Fibroblast of skin of right biceps (primary cell): ENCODE measurements at places on chromosomes 7 and 10.

GRCh38 chr10:44761076-44761475 is 150.1 kb upstream of the TMEM72 start:
- peak; percentile 84 for DNase-seq

- peak; percentile 91 for DNase-seq
Observed at GRCh38 chr10:31947144-31947926, 18.7 kb upstream of the ARHGAP12 start.

GRCh38 chr7:93981480-93981874 is 22.7 kb downstream of the BET1 start:
- DNase-seq, result no peak

DNA sequence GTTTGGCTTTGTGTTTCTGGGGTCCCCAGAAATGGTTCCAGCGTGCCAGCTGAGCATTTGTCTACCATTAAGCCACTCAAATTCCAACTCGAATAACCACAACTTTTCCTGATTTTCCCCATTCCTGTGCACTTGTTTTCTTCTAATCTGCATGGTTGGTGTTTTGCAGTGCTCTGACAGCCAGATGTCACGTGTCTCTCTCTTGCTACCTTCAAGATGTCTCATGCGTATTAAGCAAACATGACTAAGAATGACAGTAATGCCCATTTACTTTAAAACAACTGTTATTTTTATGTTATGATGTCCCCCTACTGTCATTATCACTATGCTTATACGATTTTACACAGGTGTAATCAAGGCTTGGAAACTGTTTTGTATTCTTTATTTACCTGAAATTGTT is 35.2 kb upstream of the MXI1 start:
- no peak for DNase-seq

DNA sequence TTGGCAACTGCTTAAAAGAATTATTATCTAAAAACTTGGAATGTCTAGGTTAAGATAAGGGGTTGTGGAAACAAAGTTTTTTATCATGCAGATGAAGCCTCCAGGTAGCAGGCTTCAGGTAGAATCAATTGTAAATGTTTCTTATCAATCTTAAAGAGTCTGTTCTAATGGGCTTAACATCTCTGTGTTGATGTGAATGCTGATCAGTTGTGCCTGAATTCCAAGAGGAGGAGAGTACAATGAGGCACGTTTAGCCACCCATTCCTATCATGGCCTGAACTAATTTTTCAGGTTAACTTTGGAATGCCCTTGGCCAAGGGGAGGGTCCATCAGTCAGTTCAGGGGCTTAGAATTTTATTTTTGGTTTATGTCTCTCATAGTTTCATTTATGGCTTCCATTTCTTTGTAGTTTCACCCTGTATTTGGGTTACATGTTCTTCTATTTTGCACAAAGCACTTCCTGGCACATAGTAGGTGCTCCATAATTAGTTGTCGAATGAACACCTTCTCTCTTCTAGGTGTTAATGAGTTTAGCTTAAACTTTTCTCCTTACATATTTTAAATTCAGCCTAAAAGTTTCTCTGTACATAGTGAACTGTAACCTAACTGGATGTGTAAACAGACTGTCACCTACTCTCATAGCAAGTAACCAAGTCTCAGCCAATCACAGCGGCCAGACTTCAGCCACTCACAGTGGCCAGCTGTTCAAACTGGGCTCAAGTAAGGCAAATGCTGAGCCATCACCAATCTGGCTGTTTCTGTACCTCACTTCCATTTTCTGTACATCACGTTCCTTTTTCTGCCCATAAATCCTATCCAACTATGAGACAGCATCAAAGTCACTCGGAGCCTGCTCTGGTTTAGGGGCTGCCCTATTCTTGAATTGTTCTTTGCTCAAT is 34.7 kb downstream of the ALOX5 start:
- DNase-seq, result no peak

GRCh38 chr10:23110722-23111516 is 15.5 kb downstream of the MSRB2 start:
- no peak for DNase-seq

DNA sequence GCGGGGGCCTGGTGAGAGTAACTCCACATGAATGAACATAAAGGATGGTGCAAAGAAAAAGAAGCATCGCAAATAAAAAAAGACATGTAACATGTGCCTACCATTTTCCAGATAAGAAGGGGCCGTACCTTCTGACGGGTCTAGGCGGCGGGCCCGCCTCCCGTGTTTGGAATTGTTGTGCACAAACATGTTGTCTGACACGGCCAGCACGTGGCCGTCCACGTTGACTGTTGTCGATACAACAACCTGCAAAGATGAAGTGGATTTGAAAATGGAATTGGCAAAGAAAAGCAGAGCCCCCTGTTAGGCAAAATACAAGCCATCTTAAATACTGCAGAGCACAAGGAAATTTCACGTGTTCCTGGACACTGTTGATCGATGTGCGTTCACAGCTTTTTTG is 90.7 kb downstream of the EBF3 start:
- DNase-seq, result no peak

DNA sequence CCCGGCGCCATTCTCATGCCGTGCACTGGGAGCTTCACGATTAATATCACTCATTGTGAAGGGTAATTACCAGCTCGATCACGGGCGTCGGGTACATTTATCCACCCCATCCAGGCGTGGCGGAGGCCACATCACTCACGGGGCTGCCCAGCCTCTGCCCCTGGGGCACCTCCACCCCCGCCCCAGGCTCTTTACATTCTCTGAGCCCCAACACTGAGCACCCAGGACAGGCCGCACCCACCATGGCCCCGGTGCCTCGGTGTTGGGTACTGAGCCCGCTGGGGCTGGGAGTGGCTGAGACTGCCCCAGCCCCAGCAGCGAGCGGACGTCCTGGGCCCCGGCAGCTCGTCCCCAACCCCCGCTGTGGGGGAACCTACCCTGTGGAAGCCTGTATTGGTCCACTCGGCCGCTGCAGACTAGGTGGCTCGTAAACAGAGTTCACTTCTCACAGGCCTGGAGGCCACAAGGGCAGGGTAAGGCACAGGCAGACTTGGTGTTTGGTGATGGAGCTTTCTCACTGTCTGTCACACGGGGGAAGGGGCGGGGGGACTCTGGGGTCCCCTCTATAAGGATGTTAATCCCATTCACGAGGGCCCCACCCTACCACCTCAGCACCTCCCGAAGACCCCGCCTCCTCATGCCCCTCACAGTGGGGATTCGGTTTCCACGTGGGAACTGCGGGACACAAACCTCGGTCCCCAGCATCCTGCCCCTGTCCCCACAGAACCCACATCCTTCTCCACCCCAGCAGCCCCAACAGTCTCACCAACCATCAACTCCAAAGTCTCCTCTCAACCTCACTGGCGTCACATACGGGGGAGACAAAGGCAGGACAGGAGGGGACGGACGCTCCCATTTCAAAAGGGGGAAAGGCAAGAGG is 184.1 kb downstream of the ELFN1 start:
- DNase-seq, result no peak

DNA sequence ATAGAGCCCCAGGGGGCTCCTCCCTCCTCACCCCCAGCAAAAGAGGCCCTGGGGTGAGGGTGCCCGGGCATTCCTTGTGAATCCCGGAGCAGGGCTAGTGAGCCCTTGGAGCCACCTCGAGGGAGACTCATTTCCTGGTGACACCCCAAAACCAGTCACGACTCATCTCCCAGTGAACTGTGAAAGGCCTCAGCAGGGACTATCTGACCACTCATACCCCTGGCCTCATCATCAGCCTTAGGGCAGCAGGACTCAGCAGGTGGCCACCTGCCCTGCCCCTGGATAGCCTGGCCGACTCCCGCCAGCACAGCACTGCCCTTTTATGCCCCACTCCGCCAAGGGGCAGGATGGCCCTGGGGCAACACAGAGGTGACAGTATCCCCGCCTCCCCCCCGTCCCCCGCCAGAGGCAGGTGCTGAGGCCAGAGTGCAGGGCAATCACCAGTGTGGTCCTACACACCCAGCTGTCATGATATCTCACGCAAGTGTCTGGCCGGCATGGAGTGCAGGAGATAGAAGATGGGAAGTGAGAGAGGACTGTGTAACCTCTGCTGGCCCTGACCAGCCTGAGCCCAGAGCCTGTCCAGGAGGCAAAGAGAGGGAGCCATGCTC is 3.2 kb downstream of the SNCG start:
- no peak for DNase-seq
